Stomach (tissue), 19 donors: ENCODE measurements at places on chromosomes 5 and 9. TPM values are rescaled to one million over a fixed set of nuclear protein-coding genes. Genes with fewer than 3 reads are reported as not detected.

DNA sequence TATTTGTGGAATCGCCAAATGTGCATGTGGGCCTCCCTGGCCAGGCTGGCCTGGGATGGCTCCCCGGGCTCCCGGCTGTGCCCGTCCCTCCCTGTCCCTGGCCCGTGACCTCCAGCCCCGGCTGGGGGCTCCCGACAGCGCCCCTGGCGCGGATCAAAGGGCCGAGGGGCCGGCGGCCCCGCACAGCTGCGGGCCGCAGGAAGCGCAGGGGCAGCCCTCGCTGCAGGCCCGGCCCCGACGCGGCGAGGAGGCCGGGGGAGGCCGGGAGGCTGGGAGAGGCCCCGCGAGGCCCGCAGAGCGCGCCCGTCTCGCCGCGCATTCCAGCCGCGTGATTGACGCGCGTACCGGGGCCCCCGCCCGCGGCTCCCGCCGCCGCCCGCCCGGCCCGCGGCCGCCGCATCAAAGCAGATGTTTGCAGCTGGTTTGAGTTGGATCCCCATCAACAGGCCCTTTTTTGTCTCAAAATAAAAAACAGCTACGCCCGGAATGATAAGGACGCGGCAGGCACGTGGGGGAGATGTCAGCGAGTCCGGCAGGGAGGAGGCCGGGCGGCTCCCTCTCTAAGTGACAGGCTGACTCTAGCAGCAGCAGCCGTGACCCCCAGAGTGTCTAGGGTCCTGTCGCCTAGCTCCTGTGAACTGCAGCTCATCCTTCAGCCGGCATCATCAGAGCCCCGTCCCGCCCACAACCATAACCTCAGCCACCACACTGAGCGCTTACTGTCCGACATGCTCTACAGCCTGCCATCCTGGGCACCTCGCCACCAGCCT, 69.4 kb downstream of the LMX1B start:
- peak; percentile 64 for DNase-seq
- H3K4me3 ChIP-seq = peak overlapping the region; percentile 20
- peaks cover 51% of the 10 kb centered on the region for H3K27me3 ChIP-seq
- no peaks in the 10 kb centered on the region for H3K36me3 ChIP-seq
- no peak overlapping the region for H3K27ac ChIP-seq
- peaks cover 8% of the 10 kb centered on the region for H3K4me1 ChIP-seq

- H3K36me3 ChIP-seq = no peaks in the 10 kb centered on the region
- no peaks in the 10 kb centered on the region for H3K27me3 ChIP-seq
- no peak overlapping the region for H3K4me3 ChIP-seq
- no peak overlapping the region for H3K27ac ChIP-seq
- DNase-seq = no peak
Observed at GRCh38 chr5:39455645-39456044, 30.9 kb upstream of the DAB2 start.

DNA sequence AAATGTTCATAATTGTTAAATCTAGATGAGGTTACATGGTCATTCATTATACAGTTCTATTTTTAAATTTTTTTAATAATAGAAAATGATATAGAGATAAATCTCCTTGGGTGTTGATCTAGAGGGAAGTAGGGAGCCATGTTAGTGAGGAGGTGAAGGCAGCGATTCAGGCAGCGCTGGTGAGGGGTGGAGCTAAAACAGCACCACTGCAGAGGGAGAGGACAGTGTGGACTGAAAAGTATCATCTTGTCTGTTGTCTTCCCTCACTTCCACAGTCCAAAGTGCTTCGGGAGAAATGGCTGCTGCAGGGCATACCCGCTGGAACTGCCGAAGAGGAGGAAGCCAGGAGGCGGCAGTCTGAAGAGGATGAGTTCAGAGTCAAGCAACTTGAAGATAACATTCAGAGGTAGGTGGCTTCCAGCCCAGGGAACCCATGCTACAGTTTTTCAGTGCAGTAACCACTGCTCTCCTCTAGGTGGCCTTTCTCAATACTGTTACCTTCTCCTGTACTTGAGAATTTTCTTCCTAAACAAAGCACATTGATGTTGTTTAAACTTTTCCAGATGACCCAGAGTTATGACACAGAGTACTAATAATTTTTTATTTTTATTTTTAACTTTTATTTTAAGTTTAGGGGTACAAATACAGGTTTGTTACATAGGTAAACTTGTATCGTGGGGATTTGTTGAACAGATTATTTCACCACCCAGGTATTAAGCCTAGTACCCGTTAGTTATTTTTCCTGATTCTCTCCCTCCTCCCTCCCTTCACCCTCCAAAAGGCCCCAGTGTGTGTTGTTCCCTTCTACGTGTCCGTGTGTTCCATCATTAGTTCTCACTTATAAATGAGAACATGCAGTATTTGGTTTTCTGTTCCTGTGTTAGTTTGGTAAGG, 100.5 kb downstream of the PALM2AKAP2 start:
- peaks cover 6% of the 10 kb centered on the region for H3K27me3 ChIP-seq
- no peaks in the 10 kb centered on the region for H3K36me3 ChIP-seq
- DNase-seq = no peak
- H3K4me1 ChIP-seq = no peaks in the 10 kb centered on the region
- H3K27ac ChIP-seq = no peak overlapping the region

DNA sequence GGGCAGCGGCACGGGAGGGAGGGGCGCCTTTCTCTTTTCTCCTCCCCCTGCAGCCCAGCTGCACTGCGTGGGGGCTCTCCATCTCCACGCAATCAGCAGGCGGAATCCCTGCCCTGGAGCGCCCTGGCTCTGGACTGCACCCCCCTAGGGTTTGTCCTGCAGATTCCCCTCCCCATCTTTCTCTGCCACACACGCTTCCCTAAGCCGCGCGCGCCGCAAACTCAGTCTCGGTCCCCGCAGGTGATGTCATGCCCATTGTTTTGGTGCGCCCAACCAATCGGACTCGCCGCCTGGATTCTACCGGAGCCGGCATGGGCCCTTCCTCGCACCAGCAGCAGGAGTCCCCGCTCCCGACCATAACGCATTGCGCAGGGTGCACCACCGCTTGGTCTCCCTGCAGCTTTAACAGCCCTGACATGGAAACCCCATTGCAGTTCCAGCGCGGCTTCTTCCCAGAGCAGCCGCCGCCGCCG, at the start of gene KCNN2:
TSS of gene KCNN2 (plus strand) at position 347 of the 473 bp plus-strand sequence. CDS start at position 417, 70 bp downstream.
- DNase-seq = peak; percentile 74
- H3K27ac ChIP-seq = peak within 1 kb of the TSS; percentile 33
- H3K36me3 ChIP-seq = no peaks in the 10 kb centered on the region

GRCh38 chr9:127546125-127546832, 65.8 kb upstream of the STXBP1 start:
- no peak overlapping the region for H3K4me3 ChIP-seq
- no peaks in the 10 kb centered on the region for H3K27me3 ChIP-seq
- H3K36me3 ChIP-seq = no peaks in the 10 kb centered on the region
- peaks cover 85% of the 10 kb centered on the region for H3K4me1 ChIP-seq
- peak overlapping the region; percentile 86 for H3K27ac ChIP-seq

GRCh38 chr5:149839761-149840160, 104.8 kb downstream of the PDE6A start:
- no peaks in the 10 kb centered on the region for H3K27me3 ChIP-seq
- no peak overlapping the region for H3K4me3 ChIP-seq
- H3K4me1 ChIP-seq = peaks cover 11% of the 10 kb centered on the region
- no peak for DNase-seq
- peak overlapping the region; percentile 2 for H3K27ac ChIP-seq

DNA sequence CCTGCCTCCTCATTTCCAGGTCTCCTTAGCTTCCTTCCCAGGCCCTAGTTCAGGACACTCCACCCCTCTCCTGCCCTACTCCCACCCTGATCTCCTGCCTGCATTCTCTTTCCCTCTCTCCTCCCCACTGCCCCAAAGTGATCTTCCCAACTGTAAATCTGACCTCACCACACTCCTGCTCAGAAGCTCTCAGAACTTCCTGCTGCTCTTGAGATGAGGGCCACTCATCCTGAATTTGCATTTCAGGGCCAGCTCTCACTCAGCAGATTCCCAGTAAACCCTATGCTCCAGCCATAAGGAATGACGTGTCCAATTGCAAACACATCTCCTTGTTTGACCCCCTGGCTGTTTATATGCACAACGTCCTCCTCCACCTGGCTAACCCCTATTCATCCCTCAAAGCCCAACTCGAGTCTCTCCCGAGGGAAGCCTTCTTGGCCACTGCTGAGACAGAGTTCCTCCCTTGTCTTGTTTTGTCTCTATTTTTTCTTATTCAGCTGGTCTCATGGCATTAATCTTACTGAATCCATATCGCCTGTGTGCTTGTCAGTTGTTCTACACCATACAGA, 95.0 kb downstream of the NSG2 start:
- H3K36me3 ChIP-seq = no peaks in the 10 kb centered on the region
- H3K4me3 ChIP-seq = no peak overlapping the region
- no peak for DNase-seq

Gene BTNL3
- 2.2 TPM for total RNA-seq
